ENCODE measurements at places on chromosomes 3 and 15. TPM values are rescaled to one million over a fixed set of nuclear protein-coding genes. Genes with fewer than 3 reads are reported as not detected.

The ARGFX gene
- total RNA-seq: 1.1 TPM

The UNC45A gene
- total RNA-seq: 42.4 TPM

The CHST2 gene
- total RNA-seq: 2.3 TPM

The CLRN1 gene
- total RNA-seq: not detected

The SNURF gene
- total RNA-seq: 7.5 TPM

The CCDC33 gene
- 1.2 TPM for total RNA-seq

The RPL14 gene
- total RNA-seq: 838 TPM

The HGD gene
- total RNA-seq: 0.18 TPM

DNA sequence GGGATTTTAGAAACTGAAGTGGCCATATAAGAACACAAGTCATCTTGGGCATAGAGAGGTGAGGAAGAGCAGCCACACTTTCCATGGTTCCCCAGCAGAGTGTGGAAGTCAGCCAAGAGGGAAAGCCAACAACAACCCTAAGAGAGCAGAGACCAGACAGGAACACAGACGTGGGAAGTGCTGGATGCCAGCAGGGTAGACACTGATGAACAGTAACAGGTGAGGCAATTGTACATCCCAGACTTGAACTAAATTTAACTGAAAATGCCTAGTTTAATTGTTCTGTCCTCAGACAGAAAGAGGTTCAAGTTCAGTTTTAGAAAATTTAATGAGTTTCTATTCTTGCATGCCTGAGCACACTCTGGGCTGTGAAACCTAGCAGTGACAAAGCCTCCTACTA is 212.1 kb downstream of the ATP8B4 start:
- H3K36me3 ChIP-seq: no peaks in the 10 kb centered on the region
- peak; percentile 91 for DNase-seq
- H3K4me1 ChIP-seq: peaks cover 42% of the 10 kb centered on the region

DNA sequence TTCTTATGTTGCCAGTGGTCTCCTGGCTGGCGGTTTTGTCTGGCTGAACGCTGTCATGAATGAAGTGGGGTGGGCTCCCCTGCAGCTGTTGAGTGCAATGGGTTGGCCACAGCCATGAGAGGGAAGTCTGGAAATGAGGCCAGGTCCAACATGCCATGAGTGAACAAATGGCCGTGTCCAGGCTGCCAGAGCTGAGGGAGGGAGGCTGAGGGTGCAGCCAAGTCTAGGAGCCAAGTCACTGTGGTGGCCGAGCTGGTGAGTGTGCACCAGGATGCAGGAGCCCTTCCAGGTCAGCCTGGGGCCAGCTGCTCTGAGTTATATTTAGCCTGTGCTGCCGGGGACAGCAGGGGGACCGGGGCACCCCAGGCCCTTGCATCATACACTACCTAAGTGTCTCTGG is 24.7 kb upstream of the PRR23E start:
- no peak overlapping the region for H3K4me3 ChIP-seq
- peaks cover 46% of the 10 kb centered on the region for H3K4me1 ChIP-seq
- H3K36me3 ChIP-seq: no peaks in the 10 kb centered on the region
- H3K27ac ChIP-seq: peak overlapping the region; percentile 2
- no peaks in the 10 kb centered on the region for H3K27me3 ChIP-seq

DNA sequence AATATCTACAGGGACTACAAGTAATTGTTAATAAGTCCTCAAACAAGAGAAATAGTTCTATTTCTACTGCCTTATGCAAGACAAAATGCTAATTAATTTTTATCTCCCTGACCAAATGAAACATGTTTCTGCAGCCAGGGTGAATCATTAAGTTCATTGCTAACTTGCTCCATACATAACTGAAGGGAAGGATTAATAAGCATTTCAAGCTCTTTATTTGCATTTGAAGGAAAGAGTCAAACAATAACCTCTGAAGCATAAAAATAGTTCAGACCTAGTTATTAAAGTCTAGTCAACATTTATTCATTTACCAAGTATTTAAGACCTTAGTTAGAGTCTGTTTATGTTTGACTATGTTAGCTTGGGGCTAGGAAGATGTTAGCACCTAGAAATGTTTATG is 120.0 kb downstream of the ATP1B3 start:
- no peak for DNase-seq
- H3K27ac ChIP-seq: no peak overlapping the region
- peaks cover 30% of the 10 kb centered on the region for H3K36me3 ChIP-seq
- H3K4me3 ChIP-seq: no peak overlapping the region

DNA sequence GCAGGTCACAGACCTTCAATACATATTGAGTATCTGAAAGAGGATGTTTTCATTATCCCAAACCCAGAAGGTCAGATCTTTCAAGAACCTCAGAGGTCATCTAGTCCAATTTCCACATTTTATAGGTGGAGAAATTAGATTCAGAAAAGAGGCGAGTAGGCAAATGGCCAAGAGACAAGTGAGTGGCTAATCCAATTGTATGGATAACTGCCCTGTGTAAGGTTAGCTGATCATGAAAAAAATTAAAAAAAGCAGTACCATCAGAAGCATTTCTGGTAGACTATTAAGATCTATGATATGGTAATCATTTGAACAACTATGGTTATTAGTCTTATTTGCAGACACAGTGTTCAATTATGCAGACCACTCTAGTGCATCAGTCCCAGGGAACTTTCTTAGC is 660.7 kb upstream of the CFAP20DC start:
- no peaks in the 10 kb centered on the region for H3K4me1 ChIP-seq
- H3K36me3 ChIP-seq: no peaks in the 10 kb centered on the region
- H3K27me3 ChIP-seq: no peaks in the 10 kb centered on the region
- H3K27ac ChIP-seq: no peak overlapping the region
- DNase-seq: no peak
- no peak overlapping the region for H3K4me3 ChIP-seq

DNA sequence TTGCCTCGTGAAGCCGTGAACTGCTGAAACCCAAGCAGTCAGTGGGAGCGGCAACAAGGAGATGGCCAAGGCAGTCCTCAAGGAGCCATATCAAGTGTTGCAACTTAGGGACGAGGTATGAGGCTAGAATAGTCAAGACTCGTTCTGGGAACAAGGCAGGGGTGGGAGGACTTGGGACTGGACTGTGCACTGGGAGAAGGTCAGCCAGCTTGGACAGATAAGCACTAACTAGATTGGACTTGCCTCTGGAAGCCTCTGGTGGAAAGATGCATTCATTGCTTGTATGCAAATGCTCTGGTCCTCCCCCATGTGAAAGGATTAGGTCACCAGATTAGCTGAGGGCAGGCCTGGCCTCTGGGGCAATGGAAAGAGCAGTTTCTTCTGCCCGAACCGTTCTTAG is 123.3 kb upstream of the CTNNB1 start:
- H3K27ac ChIP-seq: no peak overlapping the region
- H3K4me1 ChIP-seq: no peaks in the 10 kb centered on the region
- DNase-seq: no peak
- no peaks in the 10 kb centered on the region for H3K36me3 ChIP-seq
- no peak overlapping the region for H3K4me3 ChIP-seq

DNA sequence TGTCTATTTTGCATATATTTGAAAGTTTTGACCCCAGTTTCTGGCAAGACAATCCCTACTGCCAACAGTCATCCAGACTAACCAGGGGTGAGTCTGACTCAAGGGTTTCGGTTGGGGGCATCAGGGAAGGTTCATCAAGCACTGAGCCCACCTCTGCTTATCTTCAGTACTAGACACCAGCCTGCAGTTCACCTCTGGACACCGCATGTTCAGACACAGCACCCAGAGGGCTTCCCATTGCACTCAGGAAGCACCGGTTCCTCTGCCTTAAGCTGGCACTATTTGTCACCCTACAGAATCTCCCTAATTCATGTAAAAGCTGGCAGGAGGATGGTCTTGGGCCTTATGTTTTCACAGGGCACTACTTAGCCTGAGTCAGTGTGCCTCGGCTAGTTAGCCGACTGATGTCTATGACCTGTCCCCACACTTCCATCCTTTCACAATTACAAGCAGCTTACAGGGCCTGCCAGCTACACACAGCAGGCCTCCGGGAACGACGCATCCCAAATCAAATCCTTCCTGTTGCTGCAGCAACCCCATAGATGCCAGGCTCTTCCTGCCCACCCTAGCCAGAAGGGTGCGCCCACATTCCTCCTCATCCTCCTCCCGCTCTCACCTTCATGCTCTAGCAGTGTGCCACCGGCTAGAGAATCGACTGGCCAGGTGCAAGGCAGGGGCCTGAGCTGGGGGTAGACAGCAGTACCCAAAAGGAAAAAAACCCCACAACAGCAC is 52.5 kb downstream of the SH3BP5 start:
- no peak overlapping the region for H3K4me3 ChIP-seq
- H3K27ac ChIP-seq: no peak overlapping the region
- no peaks in the 10 kb centered on the region for H3K4me1 ChIP-seq

DNA sequence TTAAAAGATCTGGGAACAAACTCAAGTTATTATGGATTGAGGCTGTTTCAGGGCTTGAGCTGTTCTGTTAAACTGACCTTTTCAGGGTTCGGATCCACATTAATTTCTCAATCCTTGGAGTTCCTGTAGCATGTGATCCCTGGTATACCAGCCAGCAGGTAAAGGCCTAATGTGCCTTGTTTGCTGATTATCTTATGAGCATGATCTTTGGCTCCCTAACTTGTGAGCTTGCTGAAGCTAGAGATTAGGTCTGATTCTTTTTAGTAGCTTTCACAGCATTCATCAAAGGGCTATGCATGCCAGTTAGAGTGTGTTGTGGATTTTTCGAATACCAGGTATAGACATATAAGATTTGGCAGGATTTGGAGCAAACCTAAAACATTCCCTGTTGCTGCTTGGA is 10.3 kb downstream of the CORO2B start:
- H3K27me3 ChIP-seq: peaks cover 35% of the 10 kb centered on the region
- no peak overlapping the region for H3K4me3 ChIP-seq
- no peaks in the 10 kb centered on the region for H3K4me1 ChIP-seq
- no peak overlapping the region for H3K27ac ChIP-seq

GRCh38 chr3:81299481-81299880 is 462.0 kb downstream of the GBE1 start:
- no peak overlapping the region for H3K27ac ChIP-seq
- H3K4me3 ChIP-seq: no peak overlapping the region
- H3K4me1 ChIP-seq: 0 out of 2 replicates have a peak, but pooled peaks cover 9% of the 10 kb centered on the region
- peak; percentile 22 for DNase-seq
- no peaks in the 10 kb centered on the region for H3K27me3 ChIP-seq

- peaks cover 4% of the 10 kb centered on the region for H3K36me3 ChIP-seq
- H3K27me3 ChIP-seq: no peaks in the 10 kb centered on the region
- H3K4me3 ChIP-seq: no peak overlapping the region
- no peaks in the 10 kb centered on the region for H3K4me1 ChIP-seq
- DNase-seq: no peak
These were observed 19.4 kb upstream of the IL20RB start for GRCh38 chr3:136938334-136938733.

- H3K4me1 ChIP-seq: peaks cover 6% of the 10 kb centered on the region
- no peaks in the 10 kb centered on the region for H3K27me3 ChIP-seq
- no peak overlapping the region for H3K27ac ChIP-seq
- H3K4me3 ChIP-seq: no peak overlapping the region
- H3K36me3 ChIP-seq: no peaks in the 10 kb centered on the region
These were observed 18.1 kb downstream of the CD200 start for GRCh38 chr3:112351036-112351435.

- H3K4me3 ChIP-seq: no peak overlapping the region
- H3K36me3 ChIP-seq: no peaks in the 10 kb centered on the region
- DNase-seq: no peak
- no peaks in the 10 kb centered on the region for H3K27me3 ChIP-seq
- H3K27ac ChIP-seq: no peak overlapping the region
- no peaks in the 10 kb centered on the region for H3K4me1 ChIP-seq
These were observed 113.4 kb downstream of the SLC49A4 start for GRCh38 chr3:122908251-122908650.

- H3K36me3 ChIP-seq: no peaks in the 10 kb centered on the region
- no peak for DNase-seq
- no peak overlapping the region for H3K4me3 ChIP-seq
These were observed 30.3 kb upstream of the SKOR1 start for GRCh38 chr15:67794832-67795574.

- no peak overlapping the region for H3K27ac ChIP-seq
- H3K27me3 ChIP-seq: no peaks in the 10 kb centered on the region
- no peaks in the 10 kb centered on the region for H3K36me3 ChIP-seq
- H3K4me1 ChIP-seq: 0 out of 2 replicates have a peak, but pooled peaks cover 4% of the 10 kb centered on the region
- no peak overlapping the region for H3K4me3 ChIP-seq
- no peak for DNase-seq
These were observed 78.8 kb upstream of the UBE2E1 start for GRCh38 chr3:23726811-23727548.

DNA sequence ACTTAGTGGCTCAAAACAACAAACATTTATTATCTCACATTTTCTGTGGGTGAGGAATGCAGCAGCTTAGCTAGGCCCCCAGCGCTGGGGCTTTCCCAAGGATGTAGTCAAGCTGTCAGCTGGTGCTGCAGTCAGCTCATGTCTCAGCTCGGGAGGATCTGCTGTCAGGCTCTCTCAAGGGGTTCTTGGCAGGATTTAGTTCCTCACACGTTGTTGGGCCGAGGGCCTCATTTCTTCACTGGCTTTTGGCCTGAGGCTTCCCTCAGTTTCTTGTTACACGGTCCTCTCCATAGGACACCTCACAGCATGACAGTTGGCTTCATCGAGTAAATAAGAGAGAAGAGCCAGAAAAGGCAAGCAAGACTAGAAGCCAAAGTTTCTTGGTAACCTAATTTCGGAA is 13.7 kb upstream of the U2SURP start:
- H3K27me3 ChIP-seq: no peaks in the 10 kb centered on the region
- no peaks in the 10 kb centered on the region for H3K36me3 ChIP-seq
- DNase-seq: peak; percentile 66
- peaks cover 3% of the 10 kb centered on the region for H3K4me1 ChIP-seq
- peak overlapping the region; percentile 16 for H3K27ac ChIP-seq
- H3K4me3 ChIP-seq: peak overlapping the region; percentile 29

- H3K27ac ChIP-seq: no peak overlapping the region
- peak; percentile 17 for DNase-seq
- H3K27me3 ChIP-seq: peaks cover 5% of the 10 kb centered on the region
- H3K4me3 ChIP-seq: no peak overlapping the region
- no peaks in the 10 kb centered on the region for H3K36me3 ChIP-seq
These were observed 160.8 kb upstream of the TLE3 start for GRCh38 chr15:70258369-70259027.

DNA sequence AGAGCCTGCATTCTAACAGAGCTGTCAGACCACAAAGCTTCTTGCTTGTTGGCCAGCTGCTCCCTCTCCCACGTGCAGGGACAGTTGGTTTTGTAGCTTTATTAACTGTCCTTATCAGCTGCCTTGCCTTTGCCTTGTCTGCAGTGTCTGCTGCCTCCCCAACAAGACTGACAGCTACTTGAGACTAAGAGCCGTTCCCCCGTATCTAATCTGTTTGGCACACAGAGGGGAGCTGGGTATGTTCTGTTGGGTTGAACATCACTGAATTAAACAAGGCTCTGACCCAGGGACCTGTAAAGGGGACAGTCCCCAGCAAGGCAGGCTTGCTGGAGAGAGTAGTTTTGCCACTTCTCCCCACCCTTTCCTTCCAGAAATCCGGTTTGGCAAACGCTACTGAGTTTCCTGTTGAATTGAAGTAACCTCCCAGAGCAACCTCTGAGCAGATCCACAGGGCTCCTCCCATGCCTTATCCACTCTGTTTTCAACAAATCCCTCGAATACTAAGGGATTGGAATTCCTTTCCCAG is 116.1 kb downstream of the ANP32A start:
- H3K27ac ChIP-seq: no peak overlapping the region
- no peaks in the 10 kb centered on the region for H3K36me3 ChIP-seq
- DNase-seq: peak; percentile 27
- no peaks in the 10 kb centered on the region for H3K27me3 ChIP-seq

- H3K4me3 ChIP-seq: no peak overlapping the region
- no peaks in the 10 kb centered on the region for H3K36me3 ChIP-seq
- no peaks in the 10 kb centered on the region for H3K4me1 ChIP-seq
- H3K27ac ChIP-seq: no peak overlapping the region
These were observed 2.7 kb downstream of the UPK1B start for GRCh38 chr3:119175872-119176756.
